ENCODE measurements at places on chromosomes 16 and 17.
A peak's percentile ranks its signal among the peaks of the same experiment; 100 is the strongest.

GRCh38 chr17:82598256-82599119 is 49.8 kb downstream of the WDR45B start:
- no peak for DNase-seq

DNA sequence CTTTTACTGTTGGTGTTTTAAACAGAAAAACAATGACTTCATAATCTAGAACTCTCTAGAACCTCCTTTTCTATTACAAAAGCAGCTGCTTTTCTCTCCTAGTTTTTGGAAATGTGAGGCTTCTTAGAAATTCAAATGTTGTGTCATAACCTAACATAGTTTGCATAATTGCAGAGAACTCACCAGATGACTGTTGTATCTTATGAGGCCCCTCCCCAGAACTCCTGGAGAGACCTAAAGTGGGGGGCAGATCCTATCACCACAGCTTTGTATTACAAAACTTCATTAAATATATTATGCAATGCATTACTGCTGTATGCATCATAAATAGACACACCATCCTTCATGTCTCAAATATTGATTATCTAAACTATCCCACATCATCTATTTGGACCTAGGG is 538.7 kb upstream of the HSBP1 start:
- DNase-seq: no peak

GRCh38 chr17:36132421-36132831 is 28.8 kb downstream of the CCL4 start:
- no peak for DNase-seq

DNA sequence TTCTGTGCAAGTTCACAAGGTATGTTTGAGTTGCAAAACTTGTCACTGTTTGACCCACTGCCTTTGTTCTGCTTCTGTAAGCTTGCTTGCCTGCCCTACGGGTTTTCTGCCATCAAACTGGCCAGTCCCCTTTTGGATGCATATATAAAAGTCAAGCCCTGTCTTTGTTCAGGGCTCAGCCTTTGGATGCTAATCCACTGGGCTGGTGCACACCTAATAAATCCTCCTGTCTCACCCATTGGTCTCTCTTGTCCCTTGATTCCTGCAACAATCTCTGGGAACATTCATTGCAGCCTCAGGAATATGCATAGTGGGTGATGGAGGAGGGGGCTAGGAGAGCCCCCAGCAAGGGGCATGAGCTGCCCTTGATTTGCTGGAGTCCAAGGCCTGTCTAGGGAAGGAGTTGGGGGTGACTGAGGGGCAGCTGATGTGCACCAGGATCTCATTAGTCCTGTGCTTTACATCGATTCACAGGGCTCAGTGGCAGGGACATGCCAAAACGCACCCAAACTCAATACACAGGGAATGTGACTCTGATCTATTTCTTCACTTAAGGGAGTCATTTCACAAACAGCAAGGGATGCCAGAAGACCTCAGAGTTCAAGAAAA is 225.4 kb upstream of the NLRP1 start:
- no peak for DNase-seq

- peak; percentile 45 for DNase-seq
These were observed 68.6 kb upstream of the TOB1 start for GRCh38 chr17:50934672-50935220.

GRCh38 chr17:62625870-62626200 is 1.6 kb upstream of the MRC2 start:
- DNase-seq: no peak

GRCh38 chr16:59614466-59615240 is 880.5 kb upstream of the GOT2 start:
- DNase-seq: no peak

GRCh38 chr16:57179215-57179828 is 6.5 kb downstream of the PSME3IP1 start:
- DNase-seq: no peak

DNA sequence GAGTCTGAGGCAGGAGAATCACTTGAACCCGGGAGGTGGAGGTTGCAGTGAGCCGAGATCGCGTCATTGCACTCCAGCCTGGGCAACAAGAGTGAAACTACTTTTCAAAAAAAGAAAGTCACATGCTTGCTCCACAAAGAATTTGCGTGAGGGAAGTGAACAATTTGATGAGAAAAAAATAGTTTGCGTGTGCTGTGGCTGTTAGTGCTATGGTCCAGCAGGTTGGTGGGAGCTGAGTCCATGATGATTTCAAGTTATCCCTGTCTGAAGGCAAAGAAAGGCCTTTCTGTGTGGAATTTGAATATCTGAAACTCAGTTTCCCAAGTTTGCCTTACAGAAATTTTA is 21.0 kb downstream of the PRCD start:
- DNase-seq: no peak

DNA sequence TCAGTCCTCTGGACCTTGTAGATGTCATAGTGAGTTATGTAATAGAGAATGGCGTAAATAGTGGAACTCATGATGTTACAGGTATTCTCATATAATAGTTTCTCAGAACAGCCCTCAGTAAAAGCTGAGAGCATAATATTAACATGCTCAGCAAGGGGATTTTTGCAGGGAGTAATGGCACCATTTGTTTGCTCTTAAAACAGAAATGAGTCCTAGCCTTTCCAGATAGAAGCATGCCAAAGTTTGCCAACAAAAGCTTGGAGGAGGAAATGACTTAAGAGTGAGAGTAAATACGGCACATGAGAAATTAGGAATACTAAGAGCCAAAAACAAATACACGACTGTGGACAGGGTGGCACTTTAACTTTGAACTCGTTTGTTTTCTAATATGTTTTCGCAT is 198.4 kb downstream of the ANKFN1 start:
- peak; percentile 39 for DNase-seq

GRCh38 chr17:47803201-47803600 is 18.4 kb downstream of the OSBPL7 start:
- no peak for DNase-seq

DNA sequence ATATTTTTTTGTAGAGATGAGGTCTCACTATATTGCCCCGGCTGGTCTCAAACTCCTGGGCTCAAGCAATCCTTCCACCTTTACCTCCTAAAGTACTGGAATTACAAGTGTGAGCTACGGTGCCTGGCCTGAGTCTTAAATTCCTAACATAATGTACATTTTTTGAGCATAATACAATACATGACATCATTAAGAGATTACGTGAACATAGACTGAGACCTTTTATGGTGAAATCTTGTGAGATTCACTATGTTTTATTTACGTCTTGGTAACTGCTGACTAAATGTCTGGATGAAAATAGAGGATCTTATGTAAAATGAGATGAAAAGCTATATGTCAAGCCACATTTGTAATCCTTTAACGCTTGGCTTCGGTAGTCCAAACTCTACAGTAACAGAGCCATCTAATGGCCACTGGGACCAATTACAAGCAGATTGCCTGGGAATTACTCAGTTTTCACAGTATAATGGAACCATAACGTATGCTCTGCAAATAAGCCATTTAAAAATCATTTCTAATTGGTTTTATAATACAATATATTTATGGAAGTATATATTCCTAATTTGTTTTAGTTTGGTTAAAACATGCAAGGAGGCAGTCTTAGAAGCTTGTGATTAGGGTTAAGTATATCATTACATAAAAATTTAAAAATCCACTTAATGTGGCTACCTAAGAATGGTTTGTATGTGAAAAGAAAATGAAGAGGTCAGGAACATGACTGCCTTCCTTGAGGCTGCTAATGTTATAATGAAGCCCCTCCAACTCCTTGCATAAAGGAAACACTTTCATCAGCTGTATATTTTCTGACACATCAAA is 8.1 kb upstream of the EFCAB13 start:
- DNase-seq: peak; percentile 67

DNA sequence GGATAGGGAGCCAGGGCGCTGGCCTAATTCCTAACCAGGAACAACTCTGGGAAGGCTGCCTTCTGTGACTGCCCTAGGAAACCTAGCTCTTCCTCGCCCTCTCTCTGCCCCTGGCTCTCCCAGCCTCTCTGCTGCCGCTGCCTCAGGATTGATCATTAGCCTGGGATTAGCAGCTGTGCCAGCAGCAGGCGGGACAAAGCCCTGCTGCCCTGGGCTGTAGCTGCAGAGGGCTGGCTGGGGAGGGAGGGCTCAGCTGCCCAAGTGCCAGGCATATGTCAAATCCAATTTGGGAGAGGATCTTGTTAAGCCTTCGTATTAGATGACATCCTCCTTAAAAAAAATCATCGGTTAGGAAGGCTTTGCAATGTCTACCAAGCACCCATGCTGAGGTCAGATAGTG is 144.8 kb upstream of the CCL2 start:
- DNase-seq: no peak

- DNase-seq: no peak
These were observed 9.3 kb upstream of the AKAP1 start for GRCh38 chr17:57075785-57076184.

GRCh38 chr16:9957002-9957401 is 225.2 kb downstream of the GRIN2A start:
- no peak for DNase-seq

GRCh38 chr17:74903034-74903433 is 9.6 kb upstream of the FADS6 start:
- no peak for DNase-seq
